ENCODE measurements at places on chromosomes 4 and X.
A peak's percentile ranks its signal among the peaks of the same experiment; 100 is the strongest.

DNA sequence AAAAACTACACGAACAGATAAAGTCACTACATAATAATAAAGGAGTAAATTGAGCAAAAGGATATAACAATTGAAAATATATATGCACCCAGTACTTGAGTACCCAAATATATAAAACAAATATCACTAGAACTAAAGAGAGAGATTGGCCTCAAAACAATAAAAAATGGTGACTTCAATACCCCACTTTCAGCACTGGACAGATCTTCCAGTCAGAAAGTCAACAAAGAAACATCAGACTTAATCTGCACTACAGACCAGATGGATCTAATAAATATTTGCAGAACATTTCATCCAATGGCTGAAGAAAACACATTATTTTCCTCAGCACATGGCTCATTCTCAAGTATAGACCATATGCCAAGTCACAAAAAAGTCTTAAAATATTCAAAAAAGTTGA is 503.6 kb downstream of the NAP1L3 start:
- no peak for DNase-seq

- no peak for DNase-seq
These were observed 155.2 kb downstream of the ZNF330 start for GRCh38 chr4:141375855-141376254.

GRCh38 chrX:49876750-49877149 is 2.5 kb upstream of the USP27X start:
- DNase-seq: no peak

- DNase-seq: no peak
These were observed 165.5 kb upstream of the PDE5A start for GRCh38 chr4:119794113-119794512.

- DNase-seq: no peak
These were observed 4.4 kb upstream of the HTATSF1 start for GRCh38 chrX:136493011-136493410.

- DNase-seq: peak; percentile 16
These were observed 13.6 kb upstream of the PTTG2 start for GRCh38 chr4:37946503-37947179.

GRCh38 chrX:48465336-48465933 is 4.6 kb downstream of the SLC38A5 start:
- DNase-seq: no peak

- no peak for DNase-seq
These were observed 328.7 kb downstream of the LDB2 start for GRCh38 chr4:16569790-16570189.

- no peak for DNase-seq
These were observed 16.6 kb downstream of the MAGEA9B start for GRCh38 chrX:149570668-149571067.

GRCh38 chr4:5477613-5478012 is 230.7 kb downstream of the EVC2 start:
- no peak for DNase-seq

DNA sequence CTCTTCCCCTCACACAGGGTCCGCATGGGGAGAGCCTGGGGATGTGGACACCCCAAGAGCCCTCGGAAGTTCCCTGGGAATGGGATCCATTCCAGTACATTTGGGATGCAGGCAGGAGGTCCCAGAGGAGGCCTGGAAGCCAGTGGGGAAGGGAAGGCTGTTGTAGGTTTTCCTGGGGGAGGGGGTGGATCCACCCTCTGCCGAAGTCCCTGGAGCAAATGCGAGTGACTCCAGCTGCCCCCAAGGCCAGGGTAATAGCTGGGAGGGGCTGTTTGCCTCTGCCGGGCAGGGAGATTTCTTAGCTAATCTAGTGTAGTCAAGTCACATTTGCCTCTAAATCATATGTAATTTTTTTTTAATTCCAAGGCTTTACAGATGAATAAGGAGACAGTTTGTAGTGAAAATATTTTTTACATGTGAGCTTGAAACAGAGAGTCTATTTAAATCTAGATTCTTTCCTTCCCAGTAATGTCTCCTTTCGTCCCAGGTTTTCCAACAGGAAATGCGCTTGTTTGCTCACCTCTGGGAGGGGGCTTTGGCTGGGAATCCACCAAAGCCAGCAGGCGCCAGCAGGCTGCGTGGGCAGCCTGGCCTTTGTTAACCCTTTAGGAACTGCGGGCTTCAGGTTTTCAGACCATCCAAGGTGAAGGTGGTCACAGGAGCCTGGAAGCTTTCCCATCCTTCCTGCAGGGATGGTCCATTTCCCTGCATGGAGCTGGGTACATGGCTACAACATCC is 26.8 kb downstream of the SH3TC1 start:
- DNase-seq: no peak

- no peak for DNase-seq
These were observed 6.9 kb downstream of the CXCL10 start for GRCh38 chr4:76016393-76016792.

DNA sequence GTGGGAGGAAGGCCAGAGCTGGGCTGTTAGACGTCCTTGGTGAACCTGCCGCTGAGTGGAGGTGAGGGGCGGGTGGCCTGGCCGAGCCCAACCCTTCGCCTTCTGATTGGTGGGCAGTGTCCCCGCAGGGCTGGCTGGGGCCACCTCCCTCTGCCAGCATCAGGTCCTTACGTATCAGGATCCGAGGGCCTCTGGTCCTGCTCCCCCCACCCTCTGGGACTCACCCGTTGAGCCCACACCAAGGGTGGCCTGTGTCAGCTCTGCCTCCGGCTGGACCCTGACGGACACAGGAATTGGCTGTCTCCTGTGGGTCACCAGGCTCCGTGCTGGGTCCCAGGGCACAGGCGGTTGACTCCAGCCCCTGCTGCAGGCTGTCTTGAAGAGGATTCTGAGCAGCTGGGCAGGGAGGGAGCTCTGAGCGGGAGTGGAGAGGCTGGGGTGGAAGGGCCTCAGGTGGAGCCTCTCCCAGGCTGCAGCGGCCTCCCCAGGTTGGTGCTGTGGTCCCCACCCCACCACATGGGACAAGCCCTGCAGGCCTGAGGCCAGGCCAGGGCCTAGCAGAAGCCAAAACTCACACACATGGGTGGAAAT is 58.4 kb upstream of the NKX1-1 start:
- no peak for DNase-seq

DNA sequence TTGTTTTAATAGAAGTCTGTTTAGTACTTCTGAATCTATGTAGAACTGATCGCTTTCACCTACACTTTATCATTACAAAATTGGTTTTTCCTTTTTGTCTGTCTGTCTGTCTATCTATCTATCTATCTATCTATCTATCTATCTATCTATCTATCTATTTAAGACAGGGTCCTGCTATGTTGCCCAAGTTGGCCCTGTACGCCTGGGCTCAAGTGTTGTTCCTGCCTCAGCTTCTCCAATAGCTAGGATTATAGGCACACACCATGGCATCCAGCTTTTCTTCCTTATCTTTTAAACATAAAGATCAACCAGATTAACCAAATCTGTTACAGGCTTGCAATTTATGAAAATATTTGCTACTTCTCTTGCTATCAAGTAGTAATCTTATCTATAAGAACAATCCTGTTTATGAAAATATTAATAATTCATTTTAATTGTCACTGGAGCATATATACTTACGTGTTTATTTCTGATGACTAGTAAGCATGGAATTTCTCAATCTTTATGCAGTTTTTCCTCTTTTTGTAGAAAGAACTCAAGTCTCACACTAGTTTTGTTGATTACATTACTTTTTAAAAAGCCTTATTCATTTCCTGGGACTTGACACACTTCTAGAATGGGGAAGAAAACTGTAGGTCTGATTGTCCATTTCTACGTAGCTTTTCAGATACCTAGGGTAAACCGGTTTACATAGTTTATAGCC is 24.5 kb downstream of the KIAA0232 start:
- no peak for DNase-seq

DNA sequence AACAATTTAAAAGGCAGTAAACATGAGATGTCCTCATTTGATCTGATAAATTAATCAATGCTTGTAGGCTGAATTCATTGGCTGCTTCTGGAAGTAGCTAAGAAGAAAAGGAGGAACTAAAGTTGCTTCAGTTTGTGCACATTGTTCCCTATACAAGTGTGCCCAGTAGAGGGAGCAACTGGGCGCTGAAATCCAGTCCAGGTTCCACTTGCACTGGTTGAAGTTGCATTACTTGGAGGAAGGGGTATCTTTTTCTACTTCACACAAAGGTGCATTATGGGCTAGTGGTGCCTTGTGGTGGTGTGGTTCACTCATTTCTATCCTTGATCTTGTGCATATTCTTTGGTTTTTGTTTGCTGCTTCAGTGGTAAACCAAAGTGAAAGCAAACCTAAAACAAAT is 67.9 kb upstream of the SOX3 start:
- no peak for DNase-seq

DNA sequence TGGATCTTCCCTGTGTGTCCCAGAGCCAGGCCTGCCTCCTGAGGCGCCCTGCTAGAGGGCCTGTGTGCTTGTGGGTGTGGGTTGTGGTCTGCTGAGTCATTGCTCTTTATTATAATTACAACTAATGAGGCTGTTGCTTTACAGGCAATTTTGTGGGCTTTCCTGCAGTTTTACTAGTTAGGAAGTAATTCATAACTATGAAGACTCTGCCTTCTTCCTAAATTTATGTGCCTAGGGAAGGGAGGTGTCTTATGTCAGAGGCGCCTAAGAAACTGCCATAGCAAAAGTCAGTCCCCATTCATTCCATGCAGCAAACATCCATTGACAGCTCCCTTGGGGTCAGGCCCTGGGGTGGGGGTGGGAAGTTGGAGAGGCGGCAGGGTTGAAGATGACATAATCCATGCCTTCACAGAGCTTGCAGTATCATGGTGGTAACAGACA is 359.2 kb downstream of the IDS start:
- no peak for DNase-seq

DNA sequence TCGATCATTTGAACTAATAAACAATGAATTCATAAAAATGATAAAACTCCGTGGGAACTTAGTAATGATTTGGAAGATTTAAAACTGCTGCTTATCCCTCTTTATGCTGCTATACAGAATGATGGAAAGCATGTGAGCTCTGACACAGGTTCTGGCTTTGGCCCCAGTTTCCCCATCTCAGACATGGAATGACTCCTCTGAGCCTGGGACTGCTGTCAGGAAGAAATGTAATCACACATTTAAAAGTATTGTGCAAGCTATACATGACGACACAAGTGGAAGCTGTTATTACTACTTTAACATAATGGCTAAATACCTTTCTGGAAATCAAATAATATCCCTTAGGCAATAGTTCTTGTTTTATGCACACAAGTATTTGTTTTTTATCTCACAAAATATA is 161.7 kb downstream of the DCHS2 start:
- no peak for DNase-seq

- no peak for DNase-seq
These were observed 221.9 kb upstream of the MBNL3 start for GRCh38 chrX:132710656-132711155.

DNA sequence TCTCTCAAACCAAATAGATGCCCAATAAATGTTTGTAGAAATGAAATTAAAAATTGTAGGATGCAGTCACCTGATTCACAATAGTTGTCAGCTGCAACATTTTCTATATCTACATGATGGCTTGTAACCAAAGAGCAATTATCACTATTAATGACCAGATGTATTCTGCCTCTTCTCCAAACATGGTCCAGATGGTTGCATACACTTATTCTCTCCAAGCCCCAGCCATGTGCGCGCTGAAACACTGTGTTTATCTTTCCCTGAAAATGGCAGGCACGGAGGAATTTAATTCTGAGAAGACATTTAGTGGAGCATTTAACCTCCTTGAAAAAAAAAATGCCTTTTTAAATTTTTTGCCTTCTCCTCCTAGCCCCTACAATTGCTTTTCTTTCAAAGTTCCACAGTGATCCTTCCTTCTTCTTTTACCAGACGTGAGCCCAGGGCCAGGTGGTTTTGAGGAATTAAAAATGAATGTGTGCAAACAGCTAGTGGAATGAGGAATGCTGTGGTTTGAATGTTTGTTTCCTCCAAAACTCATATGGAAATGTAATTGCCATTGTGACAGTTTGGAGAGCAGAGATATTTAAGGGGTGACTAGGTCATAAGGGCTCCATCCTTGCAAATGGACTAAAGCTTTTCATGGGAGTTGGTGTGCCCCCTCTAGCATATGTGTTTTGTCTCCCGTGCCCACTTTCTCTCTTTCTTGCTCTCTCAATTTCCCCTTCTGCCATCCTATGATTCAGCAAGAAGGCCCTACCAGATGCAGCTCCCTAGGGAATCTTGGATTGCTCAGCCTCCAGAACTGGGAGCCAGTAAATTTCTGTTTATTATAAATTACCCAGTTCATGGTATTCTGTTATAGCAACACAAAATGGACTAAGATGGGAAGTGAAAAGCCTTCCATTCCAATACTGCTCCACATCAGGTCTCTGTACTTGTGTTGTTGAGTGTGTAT is 136.0 kb downstream of the GABRB1 start:
- DNase-seq: no peak

GRCh38 chrX:108091878-108092291 is 307 bp downstream of the ATG4A start:
- DNase-seq: no peak

- no peak for DNase-seq
These were observed 232.3 kb upstream of the CPEB2 start for GRCh38 chr4:14769993-14770392.

DNA sequence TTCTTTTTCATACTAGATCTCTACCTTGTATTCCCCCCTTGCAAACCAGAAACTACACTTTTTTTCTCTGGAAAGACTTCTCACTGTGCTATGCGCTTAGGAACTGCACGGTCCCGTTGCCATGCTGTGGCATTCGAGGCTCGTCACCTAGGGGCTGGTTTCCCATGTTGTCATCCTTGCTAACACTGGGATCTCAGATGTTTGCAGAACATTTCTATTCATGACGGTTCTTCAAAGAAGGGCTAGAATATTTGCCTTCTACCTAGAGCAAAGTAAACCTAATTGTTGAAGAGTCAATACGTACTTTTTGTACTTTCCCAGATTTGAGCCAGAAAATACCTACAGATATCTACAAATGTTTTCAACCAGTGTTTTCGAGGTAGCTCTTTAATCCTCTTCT is 41.0 kb downstream of the RS1 start:
- no peak for DNase-seq

GRCh38 chrX:11770320-11770719 is 12.3 kb downstream of the MSL3 start:
- DNase-seq: peak; percentile 65

- DNase-seq: no peak
These were observed 20.3 kb downstream of the SMS start for GRCh38 chrX:21960569-21961541.

- DNase-seq: no peak
These were observed 120.3 kb upstream of the PRKG2 start for GRCh38 chr4:81335122-81335912.

- no peak for DNase-seq
These were observed 545.0 kb upstream of the TENM3 start for GRCh38 chr4:181698221-181698620.

DNA sequence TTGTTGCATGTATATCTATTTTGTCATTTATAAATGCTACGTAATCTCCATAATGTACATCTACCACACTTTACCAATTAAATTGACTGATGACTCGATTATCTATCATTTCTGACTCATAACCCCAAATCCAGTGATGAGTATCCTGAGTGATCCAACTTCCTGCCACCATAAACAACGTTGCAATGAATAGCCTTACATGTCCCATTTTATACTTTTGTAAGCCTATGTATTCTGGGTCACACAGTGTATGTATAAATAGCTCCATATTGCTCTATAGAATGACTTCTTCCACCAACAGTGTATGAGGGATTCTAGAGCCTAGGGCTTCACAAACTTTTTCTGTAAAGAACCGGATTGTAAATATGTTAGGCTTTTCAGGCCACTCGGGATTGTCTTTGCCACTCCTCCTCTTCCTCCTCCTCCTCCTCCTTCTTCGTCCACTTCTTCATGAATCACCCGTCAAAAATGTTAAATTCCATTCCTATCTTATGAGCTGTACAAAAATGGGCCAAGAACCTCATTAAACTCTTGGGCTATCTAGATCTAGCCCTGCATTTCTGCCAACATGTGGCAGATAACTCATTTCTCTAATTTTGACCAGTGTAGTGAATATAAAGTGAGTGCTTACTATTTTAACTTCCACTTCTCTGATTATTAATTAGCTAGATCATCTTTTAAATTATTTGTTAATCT is 672.2 kb upstream of the AMOT start:
- no peak for DNase-seq

All from CD4-positive, alpha-beta T cell treated with Interferon gamma for 1 hour (primary cell).